ENCODE measurements at places on chromosomes 11 and 22. TPM values are rescaled to one million over a fixed set of nuclear protein-coding genes. Genes with fewer than 3 reads are reported as not detected.

GRCh38 chr11:65468874-65469333 lies 29.9 kb upstream of the MALAT1 start:
- DNase-seq: peak; percentile 92

GRCh38 chr11:32751381-32751780 lies 43.1 kb downstream of the CCDC73 start:
- DNase-seq: no peak

DNA sequence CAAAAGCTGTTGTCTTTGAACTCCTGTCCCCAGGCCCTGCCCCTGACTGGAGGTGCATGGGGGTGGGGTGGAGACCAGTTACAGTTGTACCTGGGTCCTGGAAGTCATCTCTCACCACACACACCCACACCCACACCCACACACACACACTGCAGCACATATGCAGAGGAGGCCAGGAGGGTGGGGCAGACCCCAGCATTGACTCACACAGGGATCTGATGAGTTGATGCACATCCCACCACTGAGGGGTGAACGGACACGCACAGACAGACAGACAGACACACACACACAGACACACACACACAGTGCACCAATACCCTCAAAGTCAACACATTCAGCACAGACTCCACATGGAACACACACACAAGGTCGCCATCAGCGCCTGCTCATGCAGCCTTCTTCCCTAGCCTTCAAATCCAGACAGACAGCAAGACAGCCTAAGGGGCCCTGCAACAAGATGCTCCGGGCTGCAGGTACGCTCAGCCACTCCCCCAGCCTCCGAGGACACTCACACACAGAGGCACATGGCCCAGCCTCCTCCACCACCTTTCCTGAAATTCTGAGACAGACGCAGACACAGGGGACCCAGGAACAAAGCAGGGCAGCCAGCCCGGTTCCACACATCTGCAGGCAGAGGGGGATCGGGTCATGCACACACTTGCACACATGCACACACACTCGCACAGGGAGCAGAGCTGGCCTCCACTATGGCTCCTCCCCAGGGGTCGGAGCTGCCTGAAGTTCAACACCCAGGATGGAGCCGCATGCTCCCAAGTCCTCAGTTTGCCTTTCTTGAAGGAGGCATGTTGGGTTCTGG lies 26.5 kb downstream of the SYT7 start:
- DNase-seq: no peak

- DNase-seq: no peak
These were observed 4.5 kb downstream of the CHST1 start for GRCh38 chr11:45660729-45661438.

- DNase-seq: no peak
These were observed 136.5 kb downstream of the ATG16L2 start for GRCh38 chr11:72950685-72951084.

- DNase-seq: no peak
These were observed 29.8 kb upstream of the TMEM135 start for GRCh38 chr11:87007963-87008362.

- DNase-seq: no peak
These were observed 906.2 kb downstream of the BRD1 start for GRCh38 chr22:48921411-48921903.

GRCh38 chr11:67271541-67272284 lies 5.4 kb downstream of the GRK2 start:
- DNase-seq: no peak

DNA sequence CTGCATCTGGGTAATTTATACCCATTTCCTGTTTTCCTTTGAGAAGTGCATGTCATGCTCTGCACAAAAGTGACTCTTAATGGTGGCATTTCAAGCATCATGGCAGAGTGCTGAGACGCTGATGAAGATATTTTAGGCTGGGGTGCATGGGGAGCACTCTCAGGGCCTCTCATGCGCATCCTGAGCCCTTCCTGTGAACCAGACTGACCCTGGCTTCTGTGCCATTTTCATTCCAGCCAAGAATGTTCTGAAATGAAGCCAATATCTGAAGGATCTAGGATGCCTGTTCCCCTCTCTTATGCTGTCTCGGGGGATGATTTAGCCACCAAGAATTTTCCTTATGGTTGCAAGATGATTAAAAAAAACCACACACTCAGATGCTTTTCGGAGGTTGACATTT lies 61.5 kb downstream of the MIAT start:
- DNase-seq: no peak

The MYO7A gene
- 6.7 TPM for total RNA-seq

Measured in mucosa of descending colon (tissue), 3 donors.